ENCODE measurements at places on chromosomes 7 and 10. TPM values are rescaled to one million over a fixed set of nuclear protein-coding genes. Genes with fewer than 3 reads are reported as not detected.

DNA sequence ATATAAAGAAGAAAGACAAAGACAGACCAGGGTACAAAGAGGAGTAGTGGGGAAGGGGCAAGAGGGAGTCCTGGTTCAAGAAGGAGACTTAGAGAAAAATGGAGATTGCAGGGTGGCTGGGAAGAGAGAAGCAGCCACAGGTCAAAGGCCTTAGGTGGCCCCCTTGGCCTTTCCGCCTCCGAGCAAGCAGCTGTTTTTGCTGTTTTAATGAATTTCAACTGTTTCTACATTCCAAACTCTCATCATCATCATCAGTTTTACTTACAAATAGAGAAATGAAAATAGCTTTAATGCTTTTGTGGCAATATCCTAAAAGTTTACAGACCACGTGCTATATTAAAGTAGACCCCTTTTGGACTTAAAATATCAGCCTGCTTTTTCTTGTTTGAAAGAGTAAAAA, 399.7 kb downstream of the EXOC4 start:
- no peak for DNase-seq

DNA sequence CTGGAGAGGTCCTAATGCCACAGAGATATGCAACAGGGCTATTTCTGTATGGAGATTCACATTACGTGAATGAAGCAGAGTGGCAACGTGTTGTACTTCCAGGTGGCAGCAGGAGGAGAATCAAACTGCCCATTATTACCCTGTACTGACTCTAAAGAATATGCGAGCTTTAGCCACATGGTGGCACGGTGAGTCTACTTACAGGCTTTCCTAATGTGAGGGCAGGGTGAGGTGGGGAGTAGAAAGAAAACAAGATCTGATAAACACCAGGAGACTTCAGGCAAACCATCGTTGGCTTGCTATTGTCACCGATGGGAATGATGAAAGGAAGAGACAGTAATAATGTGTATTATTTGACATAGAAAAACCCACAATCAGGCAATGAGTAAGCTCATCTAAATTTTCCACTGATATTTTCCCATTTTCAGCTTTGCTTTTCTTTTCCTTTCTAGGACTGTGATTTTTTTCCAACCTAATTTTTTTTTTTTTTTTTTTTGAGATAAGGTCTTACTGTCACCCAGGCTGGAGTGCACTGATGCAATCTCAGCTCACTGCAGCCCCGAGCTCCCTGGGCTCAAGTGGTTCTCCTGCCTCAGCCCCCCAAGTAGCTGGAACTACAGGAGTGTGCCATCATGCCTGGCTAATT, 164.3 kb downstream of the BTAF1 start:
- peak; percentile 78 for DNase-seq

DNA sequence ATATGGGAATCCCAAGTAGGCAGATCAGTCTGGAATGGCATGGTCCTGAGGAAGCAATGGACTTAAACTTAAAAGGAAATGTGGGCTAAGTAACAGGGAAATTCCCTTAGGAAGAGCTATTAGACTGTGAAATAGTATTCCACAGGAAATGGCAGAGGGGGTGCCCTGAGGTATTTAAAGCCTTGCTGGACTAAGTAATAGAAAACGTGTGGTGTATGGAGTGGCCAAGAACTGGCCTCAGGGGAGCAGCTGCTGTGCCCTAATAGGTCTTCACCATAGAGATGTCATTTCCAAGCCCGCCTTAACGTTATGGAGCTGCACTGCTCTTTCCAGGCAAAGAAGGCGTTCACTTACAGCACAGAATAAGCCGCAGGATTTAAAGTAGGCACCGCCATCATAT, 365.2 kb upstream of the ZMIZ1 start:
- no peak for DNase-seq

- peak; percentile 93 for DNase-seq
These were observed 8.2 kb upstream of the CLDN4 start for GRCh38 chr7:73822319-73823173.

- DNase-seq, result no peak
These were observed 32.8 kb downstream of the MRPS33 start for GRCh38 chr7:140981951-140982350.

- DNase-seq, result no peak
These were observed 70.8 kb upstream of the ZNF92 start for GRCh38 chr7:65302883-65303282.

PNLIPRP2 gene
- total RNA-seq, result 1.1 TPM

GRCh38 chr10:78348411-78349164, 314.9 kb downstream of the RPS24 start:
- DNase-seq, result no peak

GLI3 gene
- 0.07 TPM for total RNA-seq

DNA sequence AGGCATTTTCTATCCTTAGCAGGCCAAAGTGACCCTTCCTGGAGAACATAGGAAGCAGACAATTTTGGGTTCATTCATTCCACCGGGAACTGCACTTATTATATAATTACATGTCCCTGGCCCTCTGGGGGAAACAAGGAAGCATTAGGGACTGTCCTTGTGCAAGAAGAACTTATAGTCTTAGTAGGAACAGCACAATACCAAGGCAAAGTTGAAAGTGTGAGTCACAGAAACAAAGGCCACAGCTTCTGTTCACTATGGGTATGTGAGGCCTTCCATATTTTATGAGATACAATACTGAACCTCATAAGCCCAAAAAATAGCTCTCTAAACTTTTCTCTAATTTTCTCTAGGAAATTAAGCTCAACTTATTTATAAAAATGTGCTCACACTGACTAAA, 18.4 kb upstream of the AKR1B10 start:
- no peak for DNase-seq

HMX3 gene
- not detected for total RNA-seq

GRCh38 chr7:118129041-118129795, 54.7 kb upstream of the LSM8 start:
- DNase-seq, result no peak

DNA sequence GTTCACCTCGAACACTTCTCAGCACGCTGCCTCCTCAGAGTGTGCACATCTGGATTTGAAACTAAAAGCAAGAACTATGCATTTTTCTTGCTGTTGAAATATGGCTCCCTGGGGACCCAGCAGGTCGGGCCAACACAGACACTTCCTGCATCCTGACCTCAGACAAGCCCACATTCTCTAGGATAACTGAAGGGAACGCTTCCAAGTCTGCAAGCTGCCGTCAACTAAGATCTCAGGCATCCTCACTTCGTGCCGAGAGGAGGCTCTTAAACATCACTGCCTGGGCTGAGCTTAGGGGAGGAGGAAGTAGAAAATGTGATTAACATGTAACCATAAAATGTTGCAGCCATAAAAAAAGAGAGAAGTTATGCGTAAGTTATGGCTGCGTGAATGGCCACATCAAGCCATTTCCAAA, 65.5 kb downstream of the PYROXD2 start:
- no peak for DNase-seq

DNA sequence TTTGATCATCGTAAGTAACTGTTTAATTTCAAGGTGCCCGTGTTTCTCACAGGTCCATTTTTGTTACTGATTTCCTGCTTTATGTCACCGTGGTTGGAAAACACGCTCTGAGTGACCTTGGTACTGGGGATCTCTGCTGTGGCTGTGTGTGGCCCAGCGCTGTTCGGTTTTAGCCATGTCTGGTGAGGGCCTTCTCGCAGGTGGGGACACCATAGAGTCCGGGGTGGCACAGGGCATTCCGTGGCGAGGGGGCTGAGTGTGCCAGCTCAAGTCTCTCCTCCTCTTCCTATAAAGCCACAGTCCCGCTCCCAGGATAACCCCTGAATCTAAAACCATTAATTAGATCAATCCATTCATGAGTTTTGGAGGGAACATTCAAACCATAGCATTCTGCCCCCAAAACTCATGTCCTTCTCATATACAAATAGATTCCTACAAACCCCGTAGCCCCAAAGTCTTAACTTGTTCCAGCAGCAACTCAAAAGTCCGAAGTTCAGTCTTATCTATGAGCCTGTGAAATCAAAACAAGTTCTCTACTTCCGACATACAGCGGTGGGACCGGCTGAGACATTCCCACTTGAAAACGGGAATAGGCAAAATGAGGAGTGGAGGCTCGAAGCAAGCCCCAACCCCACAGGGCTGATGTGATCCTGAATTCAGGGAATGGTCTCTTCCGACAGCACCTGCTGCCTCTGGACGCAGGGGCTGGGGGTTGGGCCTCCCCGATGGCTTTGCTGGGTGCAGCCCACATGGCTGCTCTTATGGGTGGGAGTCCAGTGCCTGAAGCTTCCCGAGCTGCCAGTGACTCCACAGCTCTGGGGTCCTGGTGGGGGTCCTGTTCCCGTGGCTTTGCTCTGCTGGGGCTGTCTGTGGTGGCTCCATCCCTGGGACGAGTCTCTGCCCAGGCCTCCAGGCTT, 55.0 kb upstream of the NKX6-2 start:
- no peak for DNase-seq

DNA sequence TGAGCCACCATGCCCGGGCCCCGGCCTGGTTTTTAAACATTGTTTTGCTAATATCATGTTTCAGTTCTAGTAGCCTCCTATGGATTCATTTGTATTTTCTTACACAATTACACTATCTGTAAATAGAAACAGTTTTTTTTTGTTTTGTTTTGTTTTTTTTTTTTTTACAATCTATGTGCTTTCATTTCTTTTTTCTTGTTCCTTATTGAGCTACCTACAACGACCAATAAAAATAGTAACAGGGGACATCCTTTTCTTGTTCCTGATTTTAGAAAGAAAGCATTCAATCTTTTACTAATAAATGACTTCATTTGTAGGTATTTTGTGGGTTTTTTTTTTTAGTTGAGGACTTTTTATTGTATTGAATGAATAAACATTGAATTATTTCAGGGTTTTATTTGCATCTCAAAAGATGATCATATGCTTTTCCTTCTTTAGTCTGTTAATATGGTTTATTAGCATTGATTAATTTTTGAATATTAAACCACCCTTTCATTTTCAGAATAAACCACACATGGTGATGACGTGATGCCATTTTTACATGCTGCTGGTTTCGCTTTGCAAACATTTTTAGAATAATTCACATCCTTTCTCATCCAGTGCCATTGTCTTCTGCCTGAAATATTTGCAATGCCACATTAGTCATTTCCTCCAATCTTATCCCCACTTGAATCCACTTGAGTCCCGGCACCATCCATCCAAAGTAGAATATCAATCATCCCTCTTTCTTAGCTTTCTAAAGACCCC, 18.1 kb upstream of the AKR1E2 start:
- DNase-seq, result no peak

DNA sequence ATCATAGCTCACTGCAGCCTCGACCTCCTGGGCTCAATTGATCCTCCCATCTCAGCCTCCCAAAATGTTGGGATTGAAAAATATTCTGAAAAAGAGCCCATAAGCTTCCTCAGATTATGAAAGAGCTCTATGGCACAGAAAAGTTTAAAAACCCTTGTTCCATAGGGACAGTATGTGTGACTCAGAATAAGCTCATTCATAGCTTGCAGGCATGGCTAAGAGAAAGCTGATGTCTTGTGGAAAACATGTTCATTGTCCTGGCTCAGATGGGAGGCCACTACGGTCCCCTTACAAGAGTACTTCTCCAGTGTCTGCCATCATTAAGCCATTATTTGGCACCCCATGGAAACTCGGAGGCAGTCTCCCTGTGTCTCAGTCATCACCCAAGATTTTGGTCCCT, 64.0 kb downstream of the CCDC3 start:
- DNase-seq, result no peak

- no peak for DNase-seq
These were observed 743 bp upstream of the ZCCHC24 start for GRCh38 chr10:79445977-79446757.

DNA sequence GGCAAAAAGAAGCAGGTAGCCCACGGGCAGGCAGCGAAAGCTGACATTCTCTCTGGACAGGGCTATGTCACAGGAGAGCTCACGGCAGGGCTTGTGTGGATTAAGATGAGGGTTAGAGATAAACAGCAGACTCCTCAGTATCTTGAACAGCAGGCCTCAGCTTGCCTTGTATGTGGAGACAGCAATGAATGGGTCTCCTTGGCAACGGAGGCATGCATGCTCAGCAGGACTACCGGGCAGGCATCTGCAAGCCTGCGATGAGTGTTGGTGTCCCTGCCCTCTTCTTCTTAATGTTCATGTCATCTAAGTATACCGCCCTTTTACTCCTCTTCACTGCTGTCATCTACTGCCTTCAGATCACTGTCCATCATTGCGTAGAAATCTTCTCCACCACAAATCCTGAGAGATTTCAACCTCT, 81.9 kb upstream of the C1GALT1 start:
- DNase-seq, result no peak

DNA sequence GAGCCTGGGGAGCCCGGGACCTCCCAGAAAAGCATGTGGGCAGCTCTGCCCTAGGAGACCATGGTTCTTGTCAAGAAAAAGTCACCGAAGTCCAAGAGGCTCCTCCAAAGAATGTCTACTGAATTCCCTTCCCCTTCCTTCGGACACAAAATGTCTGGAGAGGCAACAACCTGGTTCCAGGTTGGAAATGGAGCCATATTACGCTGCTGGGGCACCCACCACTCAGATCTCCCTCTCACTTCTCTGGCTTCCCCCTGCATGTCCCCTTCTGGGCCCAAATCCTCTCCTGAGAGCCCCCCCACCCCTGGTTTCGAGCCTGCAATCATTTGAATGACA, 52.6 kb downstream of the RGS10 start:
- no peak for DNase-seq

DNA sequence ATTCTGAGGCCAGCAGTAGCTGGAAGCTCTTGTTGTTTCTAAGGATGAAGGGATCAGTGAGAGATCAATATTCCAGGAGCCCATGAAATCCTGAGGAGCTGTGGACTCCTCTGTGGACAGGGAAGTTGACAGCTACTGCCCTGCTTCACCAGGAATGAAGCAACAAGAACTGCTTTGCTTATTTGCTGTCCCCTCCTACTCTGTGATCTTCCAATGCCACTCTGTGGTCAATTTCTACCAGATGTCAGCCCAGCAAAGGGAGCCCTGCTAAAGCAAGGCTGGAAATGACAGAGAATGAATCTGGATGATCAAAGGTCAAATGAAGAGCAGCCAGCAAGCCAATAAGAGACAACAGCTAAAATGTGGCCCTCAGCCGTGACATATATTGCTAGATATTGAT, 227.5 kb upstream of the CHRM2 start:
- no peak for DNase-seq

Data from HCT116 (cell line).